AG09319 (cell line): ENCODE measurements at places on chromosomes 7 and 10.

DNA sequence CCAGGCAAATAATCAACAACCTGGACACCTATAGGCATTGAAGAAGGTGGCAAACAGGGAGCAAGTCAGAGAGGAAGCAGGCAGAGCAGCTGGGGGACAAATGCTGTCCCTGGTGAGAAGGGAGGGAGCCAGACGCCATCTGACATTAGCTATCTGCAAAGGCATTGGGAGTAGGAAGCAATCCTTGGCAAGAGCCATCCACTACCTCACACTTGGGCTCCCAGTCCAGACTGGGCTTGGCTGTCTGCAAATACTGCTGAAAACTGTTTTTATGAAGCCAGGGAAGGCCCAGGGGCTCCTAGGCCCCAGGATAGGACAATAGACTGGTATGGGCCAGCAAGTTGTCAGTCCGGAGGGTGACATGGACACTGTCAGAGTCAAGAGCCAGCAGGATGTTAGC, 132.5 kb downstream of the SORBS1 start:
- no peak for DNase-seq

- DNase-seq = no peak
Observed at GRCh38 chr7:100789055-100789454, 38.3 kb downstream of the EPHB4 start.

DNA sequence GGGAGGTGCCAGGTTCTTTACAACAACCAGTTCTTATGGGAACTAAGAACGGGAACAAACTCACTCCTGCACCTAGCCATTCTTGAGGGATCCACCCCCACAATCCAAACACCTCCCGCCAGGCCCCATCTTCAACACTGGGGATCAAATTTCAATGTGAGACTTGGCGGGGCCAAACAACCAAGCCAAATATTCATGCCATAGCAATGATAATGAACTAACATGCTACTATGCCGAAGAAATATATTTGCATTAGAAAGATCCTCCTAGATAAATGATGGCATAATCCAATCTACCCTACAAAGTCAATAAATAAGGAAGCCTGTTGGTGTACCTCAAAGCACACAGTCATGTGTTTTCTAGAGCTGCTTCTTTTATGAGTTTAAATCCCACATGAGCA, 57.6 kb downstream of the CCDC71L start:
- DNase-seq = no peak

DNA sequence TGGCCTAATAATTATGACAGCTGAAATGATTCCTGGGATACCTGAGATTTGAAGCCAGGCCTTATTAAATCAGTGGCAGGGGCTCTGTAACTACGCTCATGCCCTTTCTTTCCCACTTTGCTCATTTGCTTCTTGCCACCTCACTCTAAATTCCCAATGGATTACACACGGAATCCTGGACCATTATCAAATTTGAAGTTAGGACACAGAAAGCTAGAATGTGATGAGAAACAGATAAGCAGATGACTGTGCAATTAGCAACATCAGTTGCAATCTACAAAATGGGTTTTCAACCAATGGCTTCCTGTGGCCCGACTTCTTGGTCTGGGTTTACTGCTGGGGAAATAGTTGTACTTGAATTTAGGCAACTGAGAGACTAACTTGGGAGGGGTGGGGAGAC, 374.3 kb downstream of the INHBA start:
- DNase-seq = no peak

GRCh38 chr7:129630341-129630740, 18.8 kb downstream of the NRF1 start:
- no peak for DNase-seq

DNA sequence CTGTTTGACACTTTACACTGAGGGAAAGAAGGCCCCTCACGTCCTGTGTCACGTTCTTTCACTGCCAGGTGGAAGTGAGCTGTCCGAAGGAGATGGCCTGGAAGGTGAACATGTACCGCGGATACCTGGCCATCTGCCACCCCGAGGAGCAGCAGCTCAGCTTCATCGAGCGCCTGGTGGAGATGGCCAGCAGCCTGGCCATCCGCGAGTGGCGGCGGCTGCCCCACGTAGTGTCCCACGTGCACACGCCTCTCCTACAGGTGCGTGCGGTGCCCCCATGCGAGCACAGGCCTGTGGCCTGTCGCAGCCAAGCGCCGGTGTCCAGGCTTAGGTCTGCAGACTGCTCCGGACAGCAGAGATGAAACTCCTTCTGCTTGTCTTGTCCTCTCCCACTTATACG, 103.4 kb downstream of the TRRAP start:
- no peak for DNase-seq

- DNase-seq = no peak
Observed at GRCh38 chr10:114801411-114801813, 20.2 kb upstream of the FHIP2A start.

DNA sequence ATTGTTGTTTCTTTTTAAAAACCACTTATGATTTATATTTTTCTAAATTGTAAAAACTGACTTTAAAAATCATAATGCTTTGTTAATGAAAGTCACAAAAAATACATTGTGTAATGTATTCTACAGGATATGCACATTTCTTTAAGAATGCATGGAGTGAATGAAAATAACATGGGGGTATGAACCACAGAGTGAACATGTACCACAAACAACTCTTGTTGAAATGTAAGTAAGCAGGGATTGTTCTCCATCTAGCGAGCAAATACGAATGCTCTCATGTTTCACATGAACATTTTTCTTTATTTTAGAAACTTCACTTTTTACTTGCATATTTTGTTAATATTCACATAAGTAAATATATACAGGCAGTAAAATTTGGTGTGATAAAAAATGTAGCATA, 35.6 kb upstream of the LAMB4 start:
- DNase-seq = no peak

GRCh38 chr10:27100813-27101347, 586 bp upstream of the ANKRD26 start:
- no peak for DNase-seq

DNA sequence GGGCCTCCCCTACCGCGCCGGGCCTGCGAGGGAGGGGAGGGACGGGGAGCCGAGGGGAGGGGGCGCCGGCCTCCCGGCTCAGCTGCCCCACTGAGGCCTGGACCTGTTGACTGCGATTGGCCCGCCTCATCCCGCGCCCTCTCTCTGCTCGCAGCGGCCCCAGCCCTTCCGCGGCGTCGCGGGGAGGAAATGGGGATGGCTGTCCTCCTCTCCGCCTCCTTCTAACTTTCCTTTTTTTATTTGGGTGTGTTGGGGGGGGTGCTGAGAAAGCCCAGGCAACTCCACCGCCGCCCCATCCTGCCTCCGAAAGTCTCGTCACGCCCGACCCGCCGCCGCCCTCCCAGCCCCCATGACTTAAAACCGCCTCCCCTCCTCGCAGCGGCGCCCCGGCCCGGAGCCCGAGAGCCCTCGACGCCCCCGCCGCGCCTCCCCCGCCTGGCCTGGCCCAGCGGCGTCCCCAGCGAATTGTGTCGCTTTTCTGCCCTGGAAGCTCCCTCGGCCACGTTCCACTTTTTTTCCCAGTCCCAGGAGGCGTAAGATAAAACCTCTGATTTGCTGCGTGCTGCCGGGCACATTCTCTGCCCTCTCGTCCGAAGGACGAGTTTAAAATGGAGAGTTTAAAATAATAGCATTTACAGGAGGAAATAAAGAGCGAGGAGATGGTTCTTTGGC, 842 bp upstream of the SKIDA1 start:
- DNase-seq = no peak

DNA sequence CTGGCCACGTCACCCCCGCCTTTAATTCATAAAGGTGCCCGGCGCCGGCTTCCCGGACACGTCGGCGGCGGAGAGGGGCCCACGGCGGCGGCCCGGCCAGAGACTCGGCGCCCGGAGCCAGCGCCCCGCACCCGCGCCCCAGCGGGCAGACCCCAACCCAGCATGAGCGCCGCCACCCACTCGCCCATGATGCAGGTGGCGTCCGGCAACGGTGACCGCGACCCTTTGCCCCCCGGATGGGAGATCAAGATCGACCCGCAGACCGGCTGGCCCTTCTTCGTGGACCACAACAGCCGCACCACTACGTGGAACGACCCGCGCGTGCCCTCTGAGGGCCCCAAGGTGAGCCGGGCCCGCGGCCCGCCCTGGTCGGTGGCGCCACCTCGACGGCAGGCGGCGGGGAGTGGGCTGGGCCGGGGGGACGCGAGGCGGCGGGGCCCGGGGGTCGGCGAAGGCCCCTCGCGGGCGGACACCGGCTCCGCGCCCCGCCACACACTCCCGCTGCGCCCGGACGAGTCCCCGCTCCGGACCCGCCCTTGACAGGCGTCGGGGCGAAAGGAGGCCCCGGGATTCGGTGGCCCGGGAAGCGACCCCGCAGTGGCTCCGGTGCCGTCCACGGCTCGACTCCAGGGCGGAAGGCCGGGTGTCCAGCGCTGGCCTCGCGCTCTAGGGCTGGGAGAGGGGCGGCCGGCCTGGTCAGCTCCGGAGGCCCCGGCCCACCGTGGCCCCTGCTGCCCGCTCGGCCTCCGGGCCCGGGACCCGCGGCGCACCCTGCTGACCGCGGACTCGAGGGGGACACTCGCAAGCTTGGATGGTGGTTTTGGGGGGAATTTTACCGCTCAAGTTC, 557 bp downstream of the BAG3 start:
- no peak for DNase-seq

DNA sequence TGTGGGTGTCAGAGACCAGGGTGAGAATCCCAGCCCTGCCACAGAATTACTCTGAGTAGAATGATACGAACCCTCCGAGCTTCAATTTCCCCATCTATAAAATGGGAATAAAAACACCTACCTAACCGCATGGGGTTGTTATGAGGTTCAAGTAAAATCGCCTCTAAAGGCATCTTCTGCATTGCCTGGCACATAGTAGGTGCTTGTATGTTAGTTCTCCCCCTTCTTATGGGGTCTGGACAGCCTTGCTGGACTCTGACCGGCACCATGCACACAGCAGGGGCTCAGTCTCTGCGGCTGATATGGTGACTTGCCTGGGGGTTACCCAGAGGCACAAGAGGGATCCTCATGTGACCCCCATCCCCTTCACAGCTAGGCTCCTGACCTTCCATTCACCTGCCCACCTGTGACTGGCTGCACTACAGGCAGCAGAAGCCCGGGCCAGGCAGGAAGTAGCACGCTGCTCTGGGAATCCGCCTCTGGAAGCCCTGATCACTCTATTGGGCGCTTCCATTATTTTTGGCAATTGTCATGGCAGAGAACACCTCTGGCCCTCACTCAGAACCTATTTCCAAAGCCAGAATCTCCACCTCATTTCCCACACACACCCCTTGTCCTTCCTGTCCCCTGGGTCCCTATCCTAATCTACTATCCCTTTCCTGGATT, 6.0 kb downstream of the SH3PXD2A start:
- DNase-seq = no peak

GRCh38 chr7:105621176-105621575, 39.9 kb upstream of the EFCAB10 start:
- DNase-seq = no peak

GRCh38 chr10:89909752-89910151, 208.4 kb downstream of the KIF20B start:
- no peak for DNase-seq

GRCh38 chr10:32110790-32111189, 54.6 kb upstream of the KIF5B start:
- DNase-seq = no peak

DNA sequence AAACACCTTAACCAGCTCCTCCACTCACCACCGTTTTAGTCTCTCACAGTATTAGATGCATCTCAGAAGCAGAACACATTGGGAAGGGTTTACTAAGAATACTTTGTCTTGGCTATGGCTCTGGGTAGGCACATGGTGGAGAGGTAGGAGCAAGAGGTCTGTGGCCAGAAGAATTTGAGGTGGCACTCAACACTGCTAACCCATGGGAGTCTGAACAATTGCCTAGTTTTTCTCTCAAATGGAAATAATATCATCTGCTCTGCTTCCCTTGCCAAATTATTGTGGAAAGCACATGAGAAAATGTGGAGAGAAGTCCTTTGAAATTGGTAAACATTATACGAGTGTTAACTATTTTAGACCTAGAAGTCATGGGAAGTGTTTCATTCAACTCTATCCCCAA, 214.3 kb downstream of the SKAP2 start:
- no peak for DNase-seq

DNA sequence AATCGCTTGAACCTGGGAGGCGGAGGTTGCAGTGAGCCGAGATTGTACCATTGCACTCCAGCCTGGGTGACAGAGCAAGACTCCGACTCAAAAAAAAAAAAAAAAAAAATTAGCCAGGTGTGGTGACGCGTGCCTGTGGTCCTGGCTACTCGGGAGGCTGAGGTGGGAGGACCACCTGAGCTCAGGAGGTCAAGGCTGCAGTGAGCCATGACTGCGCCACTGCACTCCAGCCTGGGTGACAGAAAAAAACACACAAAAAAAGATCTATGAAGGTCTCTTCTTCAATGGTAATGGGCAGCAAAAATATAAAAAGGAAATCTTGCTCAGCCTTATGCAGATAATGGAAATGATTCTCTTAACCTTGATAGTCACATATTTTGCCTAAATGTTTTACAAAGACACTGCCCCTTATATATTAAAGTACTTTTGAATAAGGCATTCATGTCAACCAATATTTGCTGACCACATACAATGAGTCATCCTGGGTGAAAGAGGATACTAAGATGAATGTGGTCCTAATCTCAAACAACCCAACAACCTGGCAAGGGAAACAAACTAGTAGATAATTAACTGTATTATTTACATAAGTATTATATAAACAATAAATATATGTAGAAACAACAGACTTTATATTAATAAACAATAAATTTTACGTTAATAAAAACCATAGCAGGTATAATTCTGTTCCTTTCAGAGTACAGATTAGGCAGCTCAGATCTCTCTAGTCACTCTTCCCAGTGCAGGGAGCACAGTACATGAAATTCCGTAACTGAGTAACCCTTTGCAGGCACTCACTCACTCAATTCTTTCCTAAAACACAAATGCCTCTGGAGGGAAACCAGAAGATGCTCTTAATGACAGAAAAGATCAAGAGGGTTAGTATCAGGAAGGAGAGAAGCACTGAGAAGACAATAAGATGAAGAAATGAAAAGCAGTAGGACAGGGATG, 8.1 kb downstream of the TOMM7 start:
- no peak for DNase-seq

GRCh38 chr10:13987446-13987845, 343.3 kb downstream of the FRMD4A start:
- no peak for DNase-seq

DNA sequence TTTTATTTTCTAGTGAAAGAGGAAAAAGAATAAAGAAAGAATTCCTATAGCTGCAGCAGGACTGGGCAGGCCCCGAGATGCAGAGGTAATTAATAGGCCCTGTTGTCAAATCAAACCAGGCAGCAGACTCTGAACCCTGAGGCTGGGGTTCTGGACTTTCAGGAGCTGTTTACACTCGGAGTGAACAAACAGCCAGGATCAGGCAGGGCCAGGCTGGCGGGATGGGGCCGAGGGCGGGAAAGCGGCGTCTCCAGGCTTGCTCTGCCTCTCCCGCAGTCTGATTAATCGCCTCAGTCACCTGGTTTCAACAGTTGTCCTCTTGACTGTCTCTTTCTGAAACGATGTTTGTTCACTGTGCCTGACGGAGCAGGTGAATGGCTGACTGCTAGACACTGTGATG, 675.4 kb upstream of the FOXK1 start:
- no peak for DNase-seq

- DNase-seq = no peak
Observed at GRCh38 chr7:11212080-11212711, 238.5 kb downstream of the PHF14 start.
